ENCODE measurements at places on chromosomes 6 and 20. TPM values are rescaled to one million over a fixed set of nuclear protein-coding genes. Genes with fewer than 3 reads are reported as not detected.

DNA sequence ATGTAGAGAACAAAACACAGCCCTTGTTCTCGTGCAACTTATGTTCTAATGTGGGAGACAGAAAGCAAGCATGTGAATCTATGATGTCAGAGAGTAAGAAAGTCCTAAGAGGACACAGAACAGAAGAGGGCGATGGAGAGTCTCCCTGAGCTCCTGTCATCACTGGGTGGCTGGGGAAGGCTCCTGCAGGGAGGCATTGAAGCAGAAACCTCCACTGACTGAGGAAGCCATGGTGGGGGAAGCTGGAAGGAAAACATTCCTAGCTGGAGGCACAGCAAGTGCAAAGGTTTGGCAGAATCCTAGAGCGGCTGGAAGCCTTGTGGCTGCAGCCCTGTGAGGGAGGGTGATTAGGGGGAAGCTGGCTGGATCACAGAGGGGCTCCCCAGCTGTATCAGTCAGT, 248.0 kb downstream of the CDH26 start:
- H3K4me1 ChIP-seq, result peaks cover 9% of the 10 kb centered on the region
- peak; percentile 45 for DNase-seq
- H3K27me3 ChIP-seq, result no peaks in the 10 kb centered on the region
- no peak overlapping the region for H3K27ac ChIP-seq
- H3K36me3 ChIP-seq, result no peaks in the 10 kb centered on the region

GRCh38 chr6:169316651-169317050, 63.0 kb upstream of the THBS2 start:
- no peak overlapping the region for H3K4me3 ChIP-seq
- H3K36me3 ChIP-seq, result no peaks in the 10 kb centered on the region
- no peaks in the 10 kb centered on the region for H3K27me3 ChIP-seq

DNA sequence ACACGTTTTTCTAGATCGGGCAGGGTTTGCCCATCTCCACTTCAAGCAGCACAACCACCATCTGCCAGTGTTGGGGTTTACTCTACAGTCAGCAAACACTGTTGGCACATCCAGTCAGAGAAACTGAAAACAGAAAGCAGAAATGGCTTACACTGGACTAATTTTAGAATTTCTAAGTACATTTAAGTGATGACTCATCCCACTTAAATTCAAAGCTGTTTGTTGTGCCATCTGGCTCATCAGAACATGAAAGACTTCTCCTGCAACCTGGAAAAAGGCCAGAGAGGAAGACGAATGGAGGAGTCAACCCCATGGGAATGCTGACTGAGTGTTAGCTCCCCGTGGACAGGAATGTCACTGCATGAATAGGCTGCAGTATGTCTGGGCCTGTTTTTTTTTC, 21.8 kb downstream of the FAM209B start:
- no peaks in the 10 kb centered on the region for H3K36me3 ChIP-seq
- no peak overlapping the region for H3K4me3 ChIP-seq
- H3K27me3 ChIP-seq, result peaks cover 2% of the 10 kb centered on the region
- no peak overlapping the region for H3K27ac ChIP-seq
- no peaks in the 10 kb centered on the region for H3K4me1 ChIP-seq
- no peak for DNase-seq

GRCh38 chr20:58741384-58741783, 48.8 kb downstream of the NPEPL1 start:
- no peak for DNase-seq
- no peak overlapping the region for H3K4me3 ChIP-seq
- H3K27ac ChIP-seq, result no peak overlapping the region
- no peaks in the 10 kb centered on the region for H3K4me1 ChIP-seq
- H3K36me3 ChIP-seq, result no peaks in the 10 kb centered on the region

CALHM4 gene
- not detected for total RNA-seq
